ENCODE measurements at places on chromosomes 1 and 21. TPM values are rescaled to one million over a fixed set of nuclear protein-coding genes. Genes with fewer than 3 reads are reported as not detected.

DNA sequence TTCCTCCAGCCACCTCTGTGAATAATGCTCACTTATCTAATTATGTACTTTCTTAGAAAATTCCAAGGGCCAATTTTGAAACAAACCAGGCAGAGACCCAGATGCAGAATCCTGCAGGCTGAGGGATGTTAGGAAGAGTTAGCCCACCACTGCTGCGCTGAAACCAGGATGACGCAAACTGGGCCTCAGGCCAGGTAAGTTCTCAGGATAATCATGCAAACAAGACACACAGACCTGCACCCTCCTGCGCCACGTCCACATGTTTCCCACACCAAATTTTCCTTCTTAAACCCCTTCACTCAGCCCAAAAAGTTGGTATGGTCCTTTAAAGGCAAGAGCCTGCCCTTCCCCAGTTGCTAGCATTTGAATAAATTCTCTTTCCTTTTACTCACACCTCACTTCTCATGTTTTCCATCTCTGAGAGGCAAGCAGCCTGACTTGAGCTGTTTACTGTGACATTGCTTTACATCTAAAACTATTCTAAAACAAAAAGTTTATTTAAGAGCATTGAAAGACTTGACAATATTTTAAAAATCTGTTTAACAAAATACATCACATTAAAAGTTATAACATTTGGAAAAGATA, 887.1 kb downstream of the LRRIQ3 start:
- DNase-seq, result no peak

DNA sequence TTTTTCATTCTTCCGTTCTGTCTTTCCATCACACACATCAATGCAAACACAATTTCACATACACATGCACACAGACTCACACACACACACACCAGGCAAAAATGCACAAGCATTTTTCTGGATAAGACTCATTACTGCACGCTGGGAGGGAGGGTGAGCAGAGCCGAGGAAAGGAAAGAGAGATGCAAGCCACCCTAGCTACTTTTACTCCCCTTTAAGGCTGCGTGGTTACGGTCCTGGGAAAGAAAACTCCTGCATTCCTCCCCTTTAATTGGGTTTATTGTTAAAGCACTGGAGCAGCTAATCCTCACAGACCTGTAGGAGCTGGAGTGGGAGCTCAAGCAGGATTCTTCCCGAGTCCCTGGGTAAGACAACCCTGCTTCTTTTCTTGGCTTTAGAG, at the start of gene CAMK1G:
CAMK1G (plus strand) TSS at position 307 of the 400 bp plus-strand sequence. CDS start 11,270 bp downstream, outside the sequence.
- no peak for DNase-seq

- DNase-seq, result no peak
Observed at GRCh38 chr1:30616759-30617158, 106.6 kb downstream of the MATN1 start.

DNA sequence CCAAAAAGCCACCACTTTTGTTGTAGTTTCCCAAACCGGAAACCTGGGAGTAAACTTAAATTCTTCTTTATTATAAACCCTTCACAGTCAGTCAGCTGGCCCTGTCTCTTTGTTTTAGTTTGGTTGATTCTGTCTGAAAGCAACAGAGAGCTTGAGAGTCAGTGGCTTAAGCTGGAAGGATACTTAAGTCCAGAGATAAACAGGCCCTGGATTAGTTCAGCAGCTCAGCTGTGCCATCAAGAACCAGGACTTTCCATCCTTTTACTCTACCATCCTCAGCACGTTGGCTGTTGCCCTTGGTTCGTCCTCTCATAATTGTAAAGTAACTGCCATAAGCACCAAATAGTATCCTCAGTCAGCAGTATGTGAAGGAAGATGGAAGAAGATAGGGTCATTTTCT, 4.5 kb downstream of the DESI2 start:
- no peak for DNase-seq

DNA sequence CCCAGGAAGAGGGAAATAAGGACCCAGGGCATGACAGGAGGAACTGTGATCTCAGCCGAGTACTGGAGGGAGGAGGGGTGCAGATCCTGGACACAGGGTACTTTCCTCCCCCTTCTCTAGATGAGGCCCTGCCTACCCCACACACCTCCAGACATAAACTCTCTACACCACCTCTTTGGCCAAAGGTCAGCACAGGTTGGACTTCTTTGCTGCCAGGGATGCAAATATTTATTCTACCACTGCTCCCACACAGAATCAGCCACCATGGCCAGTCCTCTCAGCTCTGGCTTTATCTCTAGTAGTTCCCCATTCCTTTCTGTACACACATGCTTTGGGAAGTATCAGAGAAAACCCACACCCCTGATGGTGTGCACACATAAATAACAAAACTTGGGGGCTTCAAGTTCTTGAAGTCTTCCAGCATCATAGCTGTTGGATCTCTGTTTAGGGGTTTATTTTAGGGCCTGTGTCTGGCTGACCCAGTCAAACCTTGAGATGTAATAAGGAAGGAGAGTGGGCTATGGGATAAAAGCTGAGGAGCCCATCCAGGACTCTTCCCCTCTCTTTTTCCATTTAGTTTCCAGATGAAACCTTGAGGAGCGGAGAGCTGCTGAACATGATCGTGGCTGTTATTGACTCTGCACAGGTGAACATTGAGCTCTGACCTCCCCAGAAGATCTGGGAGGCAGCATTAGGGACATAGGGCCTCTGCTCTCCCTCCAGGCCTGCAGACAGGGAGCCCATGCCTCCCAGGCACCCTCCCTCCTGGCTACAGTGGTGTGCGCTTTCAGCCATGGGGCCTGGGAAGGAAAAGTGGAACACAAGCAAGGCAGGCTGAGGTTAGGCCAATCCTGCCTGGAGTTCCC, 6.7 kb upstream of the SLC27A3 start:
- no peak for DNase-seq

SNRPE gene
- total RNA-seq, result 91.5 TPM

KISS1 gene
- not detected for total RNA-seq

Measured in mesenteric fat pad (tissue), 1 donor.